NCI-H1092 treated with DMSO at 0.1 percent for 48 hours (cell line): ENCODE measurements at places on chromosomes 5 and 9.
A peak's percentile ranks its signal among the peaks of the same experiment; 100 is the strongest.

- no peak for DNase-seq
These were observed 164.8 kb downstream of the ZSWIM6 start for GRCh38 chr5:61496860-61497259.

GRCh38 chr5:91212714-91213092 is 170.4 kb downstream of the ARRDC3 start:
- DNase-seq: no peak

DNA sequence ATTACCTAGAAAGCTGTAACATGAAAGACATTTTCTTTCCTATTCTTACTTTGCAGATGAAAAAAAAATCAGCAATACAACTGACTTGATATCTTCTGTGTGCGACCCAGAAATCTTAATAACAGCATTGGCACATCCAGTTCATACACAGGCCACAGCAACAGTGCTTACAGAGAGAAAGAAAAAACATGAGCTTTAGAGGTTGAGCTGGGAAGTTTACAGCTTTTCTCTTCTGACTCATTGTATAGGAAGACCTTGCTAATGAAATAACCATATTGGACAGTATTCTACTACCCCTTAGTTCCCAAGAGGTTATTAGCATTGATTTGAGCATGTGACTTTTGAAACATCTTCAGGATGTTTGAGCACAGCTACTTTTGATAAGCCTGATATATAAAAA is 1033.4 kb upstream of the DMAC1 start:
- DNase-seq: no peak

- peak; percentile 6 for DNase-seq
These were observed 34.4 kb upstream of the SLC6A3 start for GRCh38 chr5:1479581-1480188.

DNA sequence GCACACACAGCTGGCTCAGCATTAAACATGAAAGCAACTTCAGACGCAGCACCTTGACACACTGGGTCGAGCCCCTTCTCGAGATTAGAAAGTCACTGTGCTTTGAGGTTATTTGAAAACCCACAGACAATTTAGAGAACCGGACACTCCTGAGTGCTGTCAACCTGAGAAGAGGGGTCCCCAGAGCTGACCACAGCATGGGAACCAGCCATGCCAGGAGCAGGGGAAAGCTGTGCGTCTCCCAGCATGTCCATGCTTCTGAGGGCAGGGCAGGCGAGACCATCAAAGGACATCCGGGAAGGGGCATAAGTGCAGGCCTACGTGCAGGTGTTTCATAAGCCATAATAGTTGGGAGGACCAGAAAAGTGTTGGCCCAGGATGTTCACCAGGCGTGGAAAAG is 20.5 kb downstream of the SLC6A3 start:
- DNase-seq: no peak

- DNase-seq: no peak
These were observed 255.8 kb downstream of the ARHGAP26 start for GRCh38 chr5:143025971-143026370.

GRCh38 chr5:32842813-32843530 is 131.9 kb downstream of the NPR3 start:
- no peak for DNase-seq

DNA sequence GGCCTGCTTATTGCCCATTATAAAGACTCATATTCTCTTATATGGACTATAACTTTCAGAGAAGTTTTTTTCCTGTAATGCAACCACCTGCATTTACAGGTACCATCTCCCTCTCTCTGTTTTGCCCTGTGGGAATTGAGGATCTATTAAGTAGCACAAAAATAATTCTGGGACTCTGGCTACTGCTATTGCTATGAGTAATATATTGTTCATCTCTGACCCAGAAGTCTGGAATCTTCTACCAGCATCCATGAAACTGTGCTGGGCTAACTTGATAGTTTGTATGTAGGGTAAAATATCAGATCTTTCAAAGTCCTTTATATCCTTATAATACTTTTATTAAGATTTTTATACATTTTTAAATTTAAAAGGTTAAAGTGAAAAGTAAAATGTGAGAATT is 607.2 kb downstream of the EFNA5 start:
- no peak for DNase-seq

DNA sequence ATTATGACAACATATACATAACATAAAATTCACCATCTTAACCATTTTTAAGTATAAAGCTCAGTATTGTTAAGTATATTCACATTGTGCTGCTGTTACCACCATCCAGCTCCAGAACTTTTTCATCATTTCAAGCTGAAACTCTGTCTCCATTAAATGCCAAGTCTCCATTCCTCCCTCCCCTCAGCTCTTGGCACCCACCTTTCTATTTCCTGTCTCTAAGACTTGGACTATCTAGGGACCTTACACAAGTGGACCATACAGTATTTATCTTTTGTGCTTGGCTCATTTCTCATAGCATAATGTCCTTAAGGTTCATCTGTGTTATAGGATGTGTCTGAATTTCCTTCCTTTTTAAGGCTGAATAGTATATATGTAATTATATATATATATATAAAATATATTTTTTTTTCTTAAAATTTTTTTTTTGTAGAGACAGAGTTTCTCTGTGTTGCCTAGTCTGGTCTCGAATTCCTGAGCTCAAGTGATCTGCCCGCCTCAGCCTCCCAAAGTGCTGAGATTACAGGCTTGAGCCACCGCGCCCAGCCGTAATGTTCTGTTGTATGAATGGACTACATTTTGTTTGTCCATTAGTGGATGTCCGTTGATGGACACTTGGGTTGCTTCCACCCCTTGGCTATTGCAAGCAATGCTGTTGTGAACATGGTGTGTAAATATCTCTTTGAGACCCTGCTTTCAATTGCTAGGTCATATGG is 72.3 kb downstream of the EHMT1 start:
- DNase-seq: no peak

GRCh38 chr9:36191686-36192085 is 965 bp downstream of the CLTA start:
- no peak for DNase-seq

GRCh38 chr5:42840269-42840668 is 28.6 kb upstream of the SELENOP start:
- no peak for DNase-seq

- no peak for DNase-seq
These were observed 54.7 kb upstream of the IRX2 start for GRCh38 chr5:2806176-2806575.
